ENCODE measurements at places on chromosomes 2 and 18.

- peak; percentile 66 for DNase-seq
Measured at GRCh38 chr18:47997338-47997780, 66.9 kb upstream of the SMAD2 start.

- DNase-seq = peak; percentile 48
Measured at GRCh38 chr2:27408601-27409320, 630 bp downstream of the PPM1G start.

DNA sequence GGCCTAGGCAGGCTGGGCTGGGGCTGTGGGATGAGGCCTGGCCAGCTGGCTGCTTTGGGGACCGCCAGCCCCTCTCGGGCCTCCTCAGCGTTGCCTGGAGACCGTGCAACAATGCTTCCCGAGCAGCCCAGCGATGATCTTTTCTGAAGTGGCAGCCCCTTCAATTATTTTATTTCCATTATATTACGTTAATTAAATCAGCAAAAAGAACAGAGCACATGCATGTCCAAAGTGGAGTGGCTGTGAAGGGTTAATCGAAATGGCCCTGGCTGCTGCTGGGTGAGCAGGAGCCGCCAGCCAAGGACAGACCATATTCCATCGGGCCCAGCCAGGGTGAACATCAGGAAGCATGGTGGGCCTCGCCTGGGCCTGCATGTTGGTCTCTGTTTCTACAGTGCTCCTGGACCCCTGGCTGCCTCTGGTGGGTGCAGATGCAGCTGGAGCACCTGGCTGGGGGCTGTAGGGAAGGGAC is 245.5 kb downstream of the MYCN start:
- no peak for DNase-seq

DNA sequence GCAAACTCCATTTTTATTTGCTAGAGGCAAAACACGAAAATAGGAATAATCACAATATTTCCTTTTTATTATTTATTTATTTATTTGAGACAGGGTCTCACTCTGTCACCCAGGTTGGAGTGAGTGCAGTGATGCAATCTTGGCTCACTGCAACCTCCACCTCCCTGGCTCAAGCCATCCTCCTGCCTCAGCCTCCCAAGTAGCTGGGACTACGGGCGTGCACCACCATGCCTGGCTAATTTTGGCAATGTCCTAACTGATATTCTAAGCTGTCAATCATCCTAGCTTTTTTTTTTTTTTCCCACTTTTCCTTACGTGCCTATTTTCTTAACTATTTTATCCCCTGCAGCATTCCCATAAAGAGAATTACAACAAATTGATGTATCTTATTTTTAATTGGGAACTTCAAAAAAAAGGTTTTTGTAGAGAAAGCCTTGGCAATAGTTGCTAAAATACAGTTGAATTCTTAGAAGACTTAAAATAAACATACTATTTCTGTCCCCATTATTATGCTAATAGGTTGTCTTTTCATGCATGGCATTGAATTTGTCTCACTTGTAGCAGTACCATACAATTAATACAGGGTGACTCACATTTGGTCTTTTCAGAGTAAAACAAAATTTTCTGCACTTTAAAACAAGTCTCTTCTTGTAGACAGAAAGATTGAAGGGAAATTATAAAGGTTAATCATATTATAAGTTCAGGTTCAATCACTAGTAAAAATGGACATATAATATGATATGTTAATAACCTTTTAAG is 153.5 kb downstream of the SLC39A10 start:
- DNase-seq = peak; percentile 96

GRCh38 chr2:205692104-205692503 is 9.8 kb downstream of the NRP2 start:
- no peak for DNase-seq

DNA sequence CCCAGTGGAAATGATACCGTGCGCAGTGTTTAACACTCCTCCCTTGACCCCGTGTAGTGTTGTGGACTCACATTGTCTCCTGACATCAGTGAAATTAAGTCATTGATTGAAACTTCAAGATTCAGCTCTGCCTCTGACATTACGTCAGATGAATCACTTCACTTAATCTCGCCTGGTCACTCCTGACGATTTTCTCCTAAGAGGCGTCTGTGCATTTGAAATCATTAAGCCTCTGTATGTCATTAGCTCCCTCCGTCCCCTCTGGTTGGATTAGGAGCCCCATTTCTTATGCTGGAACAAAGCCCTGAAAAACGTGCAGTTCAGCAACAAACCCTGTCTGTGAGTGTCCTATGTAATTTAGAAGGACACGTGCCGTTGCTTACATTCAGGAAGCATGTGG is 36.7 kb upstream of the CNGA3 start:
- no peak for DNase-seq
